Naive thymus-derived CD4-positive, alpha-beta T cell (primary cell): ENCODE measurements at places on chromosomes 2 and 18. TPM values are rescaled to one million over a fixed set of nuclear protein-coding genes. Genes with fewer than 3 reads are reported as not detected.

- no peak overlapping the region for H3K4me3 ChIP-seq
- H3K27me3 ChIP-seq, result no peaks in the 10 kb centered on the region
- no peaks in the 10 kb centered on the region for H3K4me1 ChIP-seq
Measured at GRCh38 chr2:164675687-164676086, 54.4 kb upstream of the GRB14 start.

IL1R2 gene
- total RNA-seq, result 0.40 TPM

RIOK3 gene
- 70.9 and 78.2 TPM in 2 replicates for total RNA-seq

- H3K4me3 ChIP-seq, result no peak overlapping the region
- H3K27me3 ChIP-seq, result no peaks in the 10 kb centered on the region
- H3K27ac ChIP-seq, result peak overlapping the region; percentile 12
- H3K36me3 ChIP-seq, result peaks cover 40% of the 10 kb centered on the region
- no peak for DNase-seq
Measured at GRCh38 chr2:42353792-42354429, 7.1 kb downstream of the COX7A2L start.

- H3K36me3 ChIP-seq, result no peaks in the 10 kb centered on the region
- H3K4me3 ChIP-seq, result no peak overlapping the region
- no peaks in the 10 kb centered on the region for H3K4me1 ChIP-seq
- DNase-seq, result no peak
- H3K27ac ChIP-seq, result no peak overlapping the region
Measured at GRCh38 chr2:38178119-38178518, 102.2 kb upstream of the CYP1B1 start.

TRIM43 gene
- not detected in 2 replicates for total RNA-seq

DNA sequence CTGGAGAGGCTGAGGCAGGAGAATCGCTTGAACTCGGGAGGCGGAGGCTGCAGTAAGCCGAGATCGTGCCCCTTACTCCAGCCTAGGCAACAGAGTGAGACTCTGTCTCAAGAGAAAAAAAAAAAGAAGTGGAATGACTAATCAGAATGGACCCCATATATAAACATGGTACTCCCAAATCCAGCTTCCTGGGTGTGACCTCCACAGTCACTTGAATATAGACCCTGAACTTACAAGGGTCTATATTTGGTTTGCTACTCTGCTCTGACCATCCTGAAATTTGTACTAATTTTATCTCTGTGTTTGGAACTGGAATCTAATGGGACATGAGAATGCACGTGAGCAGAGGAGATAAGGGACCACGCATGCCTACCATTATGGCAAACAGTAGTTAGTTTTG, 275.0 kb downstream of the TNS1 start:
- no peak overlapping the region for H3K27ac ChIP-seq
- no peak overlapping the region for H3K4me3 ChIP-seq
- no peaks in the 10 kb centered on the region for H3K36me3 ChIP-seq

HJURP gene
- total RNA-seq, result not detected

CNTNAP5 gene
- not detected for total RNA-seq

- DNase-seq, result peak; percentile 18
- no peaks in the 10 kb centered on the region for H3K4me1 ChIP-seq
- H3K36me3 ChIP-seq, result no peaks in the 10 kb centered on the region
Measured at GRCh38 chr2:57906152-57906732, 140.4 kb upstream of the VRK2 start.

GRCh38 chr2:102841107-102841840, 79.4 kb downstream of the TMEM182 start:
- H3K27ac ChIP-seq, result no peak overlapping the region
- no peaks in the 10 kb centered on the region for H3K36me3 ChIP-seq
- no peaks in the 10 kb centered on the region for H3K4me1 ChIP-seq
- DNase-seq, result no peak

GRCh38 chr2:9714630-9715214, 83.9 kb upstream of the YWHAQ start:
- H3K27ac ChIP-seq, result no peak overlapping the region
- DNase-seq, result no peak
- H3K36me3 ChIP-seq, result no peaks in the 10 kb centered on the region
- no peak overlapping the region for H3K4me3 ChIP-seq
- H3K27me3 ChIP-seq, result no peaks in the 10 kb centered on the region

GRCh38 chr2:120857931-120858330, 122.3 kb downstream of the GLI2 start:
- no peak overlapping the region for H3K4me3 ChIP-seq
- H3K27ac ChIP-seq, result no peak overlapping the region
- no peaks in the 10 kb centered on the region for H3K27me3 ChIP-seq

GRCh38 chr2:173415431-173416381, 61.0 kb downstream of the CDCA7 start:
- no peak overlapping the region for H3K4me3 ChIP-seq
- no peaks in the 10 kb centered on the region for H3K4me1 ChIP-seq
- no peak for DNase-seq
- H3K27me3 ChIP-seq, result no peaks in the 10 kb centered on the region
- H3K27ac ChIP-seq, result no peak overlapping the region
- no peaks in the 10 kb centered on the region for H3K36me3 ChIP-seq

GRCh38 chr2:15357922-15358321, 203.2 kb downstream of the NBAS start:
- H3K4me3 ChIP-seq, result no peak overlapping the region
- H3K27ac ChIP-seq, result no peak overlapping the region
- H3K36me3 ChIP-seq, result peaks cover 29% of the 10 kb centered on the region
- no peaks in the 10 kb centered on the region for H3K27me3 ChIP-seq

NPHP1 gene
- 0.11 TPM for total RNA-seq

LPIN2 gene
- total RNA-seq, result 84.8 TPM

GRCh38 chr18:5073026-5073944, 123.8 kb downstream of the AKAIN1 start:
- no peaks in the 10 kb centered on the region for H3K4me1 ChIP-seq
- H3K27ac ChIP-seq, result no peak overlapping the region
- peak; percentile 15 for DNase-seq

LBX2 gene
- not detected for total RNA-seq

SULT1C4 gene
- not detected for total RNA-seq

GRCh38 chr2:70926042-70926441, 9.7 kb upstream of the ATP6V1B1 start:
- DNase-seq, result no peak
- no peak overlapping the region for H3K4me3 ChIP-seq
- H3K27ac ChIP-seq, result no peak overlapping the region
- H3K36me3 ChIP-seq, result no peaks in the 10 kb centered on the region

GRCh38 chr2:95240556-95240955, 33.2 kb downstream of the ZNF892 start:
- no peak for DNase-seq
- H3K4me3 ChIP-seq, result no peak overlapping the region
- H3K4me1 ChIP-seq, result no peaks in the 10 kb centered on the region
- no peaks in the 10 kb centered on the region for H3K27me3 ChIP-seq
- no peak overlapping the region for H3K27ac ChIP-seq
- no peaks in the 10 kb centered on the region for H3K36me3 ChIP-seq

- H3K27me3 ChIP-seq, result no peaks in the 10 kb centered on the region
- no peaks in the 10 kb centered on the region for H3K36me3 ChIP-seq
- no peak overlapping the region for H3K27ac ChIP-seq
- no peak overlapping the region for H3K4me3 ChIP-seq
Measured at GRCh38 chr2:164522561-164522981, 98.7 kb downstream of the GRB14 start.
